Peyer's patch (tissue), 4 donors: ENCODE measurements at places on chromosomes 1 and 21. TPM values are rescaled to one million over a fixed set of nuclear protein-coding genes. Genes with fewer than 3 reads are reported as not detected.

The SLC41A1 gene
- 5.5 TPM for total RNA-seq

- no peak for DNase-seq
Observed at GRCh38 chr1:43054961-43055360, 96.3 kb upstream of the SLC2A1 start.

The SYTL1 gene
- total RNA-seq: 37.1 TPM

The AMY1C gene
- not detected for total RNA-seq

GRCh38 chr1:17791480-17791879 lies 36.3 kb downstream of the ACTL8 start:
- DNase-seq: no peak
